Spleen (tissue), 13 donors: ENCODE measurements at places on chromosomes 5 and 9. TPM values are rescaled to one million over a fixed set of nuclear protein-coding genes. Genes with fewer than 3 reads are reported as not detected.

GRCh38 chr5:122761115-122761514, 13.8 kb upstream of the SNX2 start:
- DNase-seq: no peak

- DNase-seq: no peak
Measured at GRCh38 chr5:33474004-33474403, 33.2 kb downstream of the TARS1 start.

The PCDHB13 gene
- 6.8 TPM for total RNA-seq

The LHX6 gene
- 1.3 TPM for total RNA-seq

The SLC6A19 gene
- total RNA-seq: not detected

- no peak for DNase-seq
Measured at GRCh38 chr5:147639321-147639720, 129.5 kb upstream of the DPYSL3 start.

The DCP2 gene
- total RNA-seq: 80.8 TPM

DNA sequence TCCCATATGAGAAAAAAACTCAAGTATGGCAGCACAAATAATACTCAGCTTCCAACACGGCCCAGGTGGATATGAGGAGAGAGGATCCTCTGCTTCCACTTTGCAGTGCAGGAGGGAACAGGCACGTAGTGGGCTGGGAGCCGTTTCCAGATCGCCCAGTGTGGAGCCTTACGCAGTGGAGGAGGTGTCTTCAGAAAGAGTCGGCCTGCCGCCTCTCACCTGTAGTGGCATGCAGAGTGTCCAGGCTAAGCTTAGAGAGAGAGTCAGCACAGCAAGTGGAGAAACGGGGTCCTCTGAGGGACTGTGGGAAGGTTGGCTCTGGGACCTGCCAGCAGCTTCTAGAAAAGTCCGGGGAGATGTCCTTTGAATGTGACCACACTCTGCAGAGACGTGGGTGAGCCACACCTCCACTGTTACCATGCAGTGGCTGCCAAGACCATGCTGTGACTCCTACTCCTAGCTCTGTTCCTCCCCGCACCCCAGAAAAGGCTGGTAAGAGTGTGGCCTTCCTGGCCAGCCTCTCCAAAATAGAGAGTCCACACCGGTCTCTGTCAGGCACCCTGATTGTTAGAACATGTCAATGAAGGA, 3.5 kb upstream of the SEMA4D start:
- DNase-seq: no peak

GRCh38 chr5:113367586-113367985, 67.2 kb downstream of the TSSK1B start:
- DNase-seq: no peak

- no peak for DNase-seq
Measured at GRCh38 chr9:126085170-126085569, 241.5 kb upstream of the MVB12B start.

DNA sequence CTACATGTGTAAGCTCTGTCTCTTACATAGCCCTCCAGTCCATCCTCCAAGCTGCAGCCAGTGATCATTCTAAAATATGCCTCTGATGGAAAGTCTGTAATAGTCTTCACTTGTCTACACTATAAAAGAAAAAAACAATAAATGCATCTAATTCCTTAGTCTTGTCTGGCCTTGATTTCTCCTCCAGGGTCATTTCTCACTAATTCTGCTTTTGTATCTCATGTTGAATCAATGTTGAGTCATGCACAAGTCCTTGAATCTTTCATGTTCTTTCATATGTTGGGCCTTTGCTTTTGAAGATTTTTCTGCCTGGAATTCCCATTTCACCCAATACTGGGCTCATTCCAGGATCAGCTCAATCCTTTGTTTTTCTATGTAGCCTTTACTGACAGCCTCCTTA, 121.1 kb upstream of the TRIM32 start:
- DNase-seq: no peak

- DNase-seq: no peak
Measured at GRCh38 chr5:173697931-173698579, 81.6 kb upstream of the BOD1 start.

DNA sequence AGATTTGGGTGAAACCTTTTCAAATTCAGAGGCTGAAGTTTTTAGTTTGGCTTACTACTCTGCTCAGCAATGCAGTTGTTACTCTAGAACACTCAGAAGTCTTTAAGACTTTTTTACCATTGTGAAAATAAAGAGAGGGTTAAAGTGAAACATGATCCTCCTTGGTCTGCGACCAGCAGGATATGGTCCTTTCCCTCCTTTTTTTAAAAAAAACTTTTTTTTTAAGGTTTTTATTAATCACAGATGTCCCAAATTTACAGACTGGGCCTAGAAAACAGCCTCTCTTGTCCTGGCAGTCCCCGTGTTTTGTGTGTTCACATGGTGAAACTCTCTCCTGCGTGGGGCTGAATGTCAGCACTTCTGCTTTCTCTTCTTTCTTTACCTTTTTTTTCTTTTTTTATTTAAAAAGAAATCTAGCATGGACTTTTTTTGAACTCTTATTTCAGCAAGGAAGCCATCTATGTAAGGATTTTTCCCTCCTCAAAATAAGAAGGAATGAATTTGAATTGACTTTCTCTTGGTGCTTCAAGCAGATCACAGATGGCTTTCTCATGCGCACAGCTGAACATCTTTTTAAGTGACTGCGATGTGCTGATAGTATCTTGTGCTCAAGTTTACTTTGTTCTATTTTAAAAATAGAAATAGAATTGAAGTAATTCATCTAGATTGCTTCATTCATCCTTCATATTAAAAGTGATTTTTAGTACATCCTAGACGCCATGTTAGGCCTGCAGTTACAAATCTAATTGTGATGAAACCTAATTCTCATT, 128.7 kb upstream of the OTULINL start:
- DNase-seq: no peak

The GABBR2 gene
- total RNA-seq: not detected

GRCh38 chr5:146947181-146947941, 68.8 kb upstream of the PPP2R2B start:
- DNase-seq: no peak

- peak; percentile 20 for DNase-seq
Measured at GRCh38 chr9:126703002-126703865, 89.5 kb downstream of the LMX1B start.
